ENCODE measurements at places on chromosomes 12 and 14.

DNA sequence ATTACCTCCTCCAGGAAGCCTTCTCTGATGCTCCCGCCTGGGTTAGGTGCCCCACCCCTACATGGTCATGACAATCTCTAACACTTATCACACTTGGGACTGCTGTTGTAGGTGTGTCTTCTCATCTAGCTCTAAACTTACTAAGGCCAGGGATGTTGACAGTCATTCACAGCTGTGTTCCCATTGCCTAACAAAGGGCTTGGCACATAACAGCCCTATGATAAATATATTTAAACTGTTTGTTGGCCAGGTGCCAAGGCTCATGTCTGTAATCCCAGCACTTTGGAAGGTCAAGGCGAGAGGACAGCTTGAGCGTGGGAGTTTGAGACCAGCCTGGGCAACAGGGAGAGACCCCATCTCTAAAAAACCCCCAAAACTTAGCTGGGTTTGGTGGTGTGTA lies 98.8 kb upstream of the RGS6 start:
- DNase-seq = no peak

- no peak for DNase-seq
Observed at GRCh38 chr12:106769078-106769477, 5.4 kb upstream of the RIC8B start.

DNA sequence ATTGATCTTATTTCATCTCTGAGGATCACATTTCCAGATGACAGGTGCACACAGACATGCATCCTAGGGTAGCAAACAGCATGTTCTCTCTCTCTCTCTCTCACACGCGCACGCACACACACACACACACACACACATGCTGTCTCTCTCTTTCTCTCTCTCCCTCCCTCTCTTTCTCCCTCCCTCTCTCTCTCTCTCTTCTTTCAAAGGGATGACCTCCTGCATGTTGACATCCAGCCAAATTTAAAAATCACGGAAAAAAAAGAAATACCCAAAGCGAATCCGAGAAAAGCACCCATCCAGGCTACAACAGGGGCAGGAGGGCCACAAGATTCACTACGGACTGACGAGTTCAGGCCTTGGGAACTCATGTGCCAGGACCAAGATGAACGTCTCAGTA lies 2.3 kb downstream of the KSR2 start:
- DNase-seq = no peak

GRCh38 chr12:112549031-112549430 lies 130.3 kb downstream of the PTPN11 start:
- no peak for DNase-seq

- no peak for DNase-seq
Observed at GRCh38 chr14:90624227-90624626, 192.0 kb downstream of the TTC7B start.

DNA sequence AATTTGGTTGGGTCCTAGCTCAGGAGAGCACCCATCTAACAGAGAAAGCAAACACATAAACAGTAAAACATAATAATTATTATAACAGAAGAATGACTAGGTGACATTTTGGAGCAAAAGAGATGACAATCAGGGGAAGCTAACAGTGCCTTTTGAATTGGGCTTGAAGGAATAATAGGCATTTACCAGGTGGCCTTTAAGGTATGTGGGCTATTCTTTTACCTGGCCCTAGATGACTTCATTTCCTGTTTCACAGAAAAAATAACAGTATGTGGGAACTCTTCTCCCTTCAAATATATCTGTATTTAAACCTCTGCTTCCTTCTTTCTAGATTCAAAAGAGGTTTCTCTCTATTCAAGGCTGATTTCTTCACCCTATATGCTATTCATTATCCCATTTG lies 3.8 kb downstream of the IRAK4 start:
- no peak for DNase-seq

GRCh38 chr14:57389646-57390036 lies 745 bp upstream of the NAA30 start:
- no peak for DNase-seq

- no peak for DNase-seq
Observed at GRCh38 chr14:33642691-33643244, 308.1 kb downstream of the EGLN3 start.

DNA sequence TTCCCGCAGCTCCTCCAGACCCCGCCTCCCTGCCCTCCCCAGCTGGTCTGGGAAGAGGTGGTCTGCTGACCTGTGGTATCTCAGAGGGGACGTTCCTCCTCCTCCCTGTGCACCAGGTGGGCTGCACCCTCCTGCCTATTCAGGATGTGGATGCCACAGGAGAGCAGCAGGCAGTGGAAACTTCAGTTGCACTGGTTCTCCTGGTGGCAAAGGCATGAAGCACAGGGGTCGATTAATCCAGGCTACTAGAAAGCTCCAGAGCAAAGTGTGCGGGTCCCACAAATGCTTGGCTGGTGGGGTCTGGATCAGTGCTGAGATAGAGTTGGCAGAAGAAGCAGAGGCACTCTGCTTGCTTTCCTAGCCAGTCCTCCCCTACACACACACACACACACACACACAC lies 197.0 kb downstream of the SLC41A2 start:
- no peak for DNase-seq

- DNase-seq = no peak
Observed at GRCh38 chr12:107761502-107761904, 566 bp upstream of the PRDM4 start.

- no peak for DNase-seq
Observed at GRCh38 chr12:129700036-129700435, 203.8 kb downstream of the TMEM132D start.

DNA sequence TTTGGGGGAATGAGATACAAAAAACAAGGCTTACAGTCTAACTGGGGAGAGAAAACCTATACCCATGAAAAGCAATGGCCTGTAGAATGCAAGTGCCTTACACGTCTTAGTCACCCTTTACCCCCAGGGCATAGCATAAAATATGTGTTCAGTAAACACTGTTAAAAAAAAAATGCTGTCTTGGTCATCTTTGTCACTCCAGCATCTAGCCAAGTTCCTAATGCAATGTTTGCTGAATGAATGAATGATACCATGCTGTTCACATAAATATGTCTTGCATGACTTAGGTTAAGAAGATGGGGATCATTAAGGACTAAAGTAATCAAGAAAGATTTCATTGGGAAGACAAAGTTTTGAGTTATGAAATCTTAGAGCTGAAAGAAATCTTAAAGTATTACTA lies 38.5 kb downstream of the PPP2R5E start:
- no peak for DNase-seq

- DNase-seq = no peak
Observed at GRCh38 chr12:98645572-98646067, 530 bp downstream of the APAF1 start.

GRCh38 chr12:74488134-74488533 lies 49.5 kb upstream of the ATXN7L3B start:
- no peak for DNase-seq

DNA sequence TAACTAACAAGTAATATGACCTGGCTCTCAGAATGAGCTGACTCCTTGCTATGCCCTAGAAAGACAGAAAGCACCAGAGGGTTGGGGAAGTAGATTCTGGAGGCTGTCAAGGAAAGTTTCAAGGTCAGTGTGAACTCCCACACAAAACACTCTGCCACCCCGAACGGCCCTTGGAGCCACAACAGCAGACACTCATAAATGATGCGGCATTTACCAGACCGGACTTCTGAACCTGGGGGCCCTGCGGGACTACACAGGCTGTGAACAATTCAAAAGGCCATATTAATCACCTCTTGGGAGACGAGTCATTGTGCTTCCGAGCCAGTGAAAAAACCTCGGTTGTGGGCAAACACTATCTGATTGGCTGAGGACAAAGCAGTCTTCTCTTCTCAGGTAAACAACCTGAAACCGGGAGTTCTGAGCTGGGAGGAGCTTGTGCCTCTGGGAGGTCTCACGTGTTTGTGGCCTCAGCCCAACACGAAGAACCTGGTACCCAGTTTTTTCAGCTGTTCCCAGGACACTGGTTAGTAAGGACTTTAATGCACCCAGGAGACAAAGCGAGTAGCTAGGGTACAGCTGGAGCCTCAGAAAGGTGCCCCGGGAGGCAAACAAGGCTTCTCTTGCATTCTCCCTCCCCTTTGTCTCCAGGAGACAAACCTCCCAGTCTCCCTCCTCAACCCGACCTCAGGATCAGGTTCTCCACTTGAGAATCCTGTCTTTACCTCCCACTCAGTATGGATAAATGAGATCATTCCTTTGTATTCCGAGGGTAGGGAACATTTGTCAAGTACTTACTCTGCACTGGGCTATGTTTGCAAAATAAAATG lies 35.3 kb downstream of the VWF start:
- no peak for DNase-seq
